Stimulated activated memory B cell treated with anti-CD40 and anti-IgM and Interleukin-4, amounts not matched to agents 10 μg/mL and 1 μg/mL and 100 μg/mL, for 72 hours (primary cell): ENCODE measurements at places on chromosomes 5 and 9.

DNA sequence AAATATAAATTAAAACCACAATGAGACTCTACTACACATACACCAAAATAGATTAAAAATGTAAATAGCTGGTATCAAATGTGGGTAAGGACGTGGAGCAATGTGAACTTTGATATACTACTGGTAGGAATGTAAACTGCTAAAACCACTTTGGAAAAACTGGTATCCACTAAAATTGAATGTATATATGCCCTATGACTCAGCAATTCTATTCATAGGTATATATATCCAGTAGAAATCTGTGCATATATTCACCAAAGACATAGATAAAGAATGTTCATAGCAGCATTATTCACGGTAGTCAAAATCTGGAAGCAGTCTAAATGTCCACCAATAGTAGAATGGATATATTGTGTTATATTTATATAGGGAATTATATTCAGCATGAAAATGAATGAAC lies 85.2 kb downstream of the ERP44 start:
- no peak for ATAC-seq
- no peaks in the 10 kb centered on the region for H3K27me3 ChIP-seq
- H3K4me1 ChIP-seq = no peaks in the 10 kb centered on the region
- H3K36me3 ChIP-seq = peaks cover 35% of the 10 kb centered on the region

GRCh38 chr5:33379757-33380156 lies 61.0 kb upstream of the TARS1 start:
- H3K4me3 ChIP-seq = no peak overlapping the region
- no peak for ATAC-seq
- H3K27ac ChIP-seq = no peak overlapping the region
- no peaks in the 10 kb centered on the region for H3K4me1 ChIP-seq
- no peaks in the 10 kb centered on the region for H3K36me3 ChIP-seq

DNA sequence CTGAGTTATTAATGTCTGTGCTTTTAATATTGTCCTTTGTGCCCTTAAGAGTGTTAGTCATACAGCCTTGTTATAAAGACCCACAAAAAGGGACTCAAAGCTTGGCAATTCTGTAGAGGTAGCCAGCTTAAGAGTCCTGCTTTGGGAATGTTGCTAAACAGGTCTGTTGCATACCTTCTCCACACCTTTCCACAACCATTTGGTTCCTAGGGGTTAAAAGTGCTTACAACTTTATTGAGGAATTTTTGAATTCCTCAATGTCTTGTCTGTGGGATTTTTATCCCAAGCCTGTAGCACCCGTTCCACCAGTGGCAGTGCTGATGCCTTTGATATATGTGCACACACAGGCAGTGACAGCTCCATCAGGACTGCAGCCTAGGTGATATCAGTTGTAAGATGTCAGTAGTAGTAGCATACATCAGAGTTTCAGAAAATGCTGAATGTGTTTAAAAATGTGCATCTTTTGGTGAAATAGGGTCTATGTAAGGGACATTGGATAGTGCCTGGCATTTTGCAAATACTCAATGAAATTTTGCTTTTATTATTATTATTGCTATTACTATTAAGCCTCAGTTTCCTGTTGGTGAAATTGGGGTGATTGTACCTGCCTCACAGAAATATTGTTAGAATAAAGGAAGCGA lies 68.5 kb downstream of the WWC1 start:
- no peak overlapping the region for H3K27ac ChIP-seq
- no peaks in the 10 kb centered on the region for H3K27me3 ChIP-seq
- no peaks in the 10 kb centered on the region for H3K4me1 ChIP-seq
- H3K36me3 ChIP-seq = no peaks in the 10 kb centered on the region
- no peak for ATAC-seq
- H3K4me3 ChIP-seq = no peak overlapping the region

DNA sequence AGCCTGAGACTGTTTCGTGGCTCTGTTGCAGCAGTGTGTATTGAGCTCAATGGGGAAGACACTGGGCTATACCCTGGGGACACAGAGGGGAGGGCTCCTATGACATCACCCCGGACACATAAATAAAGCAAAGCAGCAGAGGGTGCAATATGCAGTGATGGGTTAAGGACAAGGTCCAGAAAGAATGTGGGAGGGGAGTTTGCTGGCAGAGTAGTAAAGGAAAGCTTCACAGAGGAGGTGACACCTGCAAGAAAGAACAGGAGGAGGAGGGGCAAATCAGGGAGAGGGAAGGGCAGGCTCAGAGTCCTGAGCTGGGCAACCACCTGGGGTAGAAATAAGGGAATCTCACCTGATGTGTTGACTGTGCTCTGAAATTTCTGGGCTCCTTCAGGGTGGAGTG lies 35.3 kb upstream of the CDKN2AIPNL start:
- peaks cover 66% of the 10 kb centered on the region for H3K4me1 ChIP-seq
- H3K4me3 ChIP-seq = peak overlapping the region; percentile 59
- no peaks in the 10 kb centered on the region for H3K27me3 ChIP-seq
- peak overlapping the region; percentile 88 for H3K27ac ChIP-seq
- H3K36me3 ChIP-seq = no peaks in the 10 kb centered on the region
- peak; percentile 90 for ATAC-seq

GRCh38 chr5:206406-206805 lies 11.5 kb downstream of the CCDC127 start:
- peaks cover 60% of the 10 kb centered on the region for H3K36me3 ChIP-seq
- H3K27me3 ChIP-seq = no peaks in the 10 kb centered on the region
- peaks cover 21% of the 10 kb centered on the region for H3K4me1 ChIP-seq
- no peak overlapping the region for H3K4me3 ChIP-seq
- no peak overlapping the region for H3K27ac ChIP-seq
- no peak for ATAC-seq

GRCh38 chr9:126159430-126160060 lies 167.1 kb upstream of the MVB12B start:
- H3K4me3 ChIP-seq = no peak overlapping the region
- H3K27ac ChIP-seq = no peak overlapping the region
- H3K4me1 ChIP-seq = no peaks in the 10 kb centered on the region

- no peaks in the 10 kb centered on the region for H3K27me3 ChIP-seq
- no peak for ATAC-seq
- no peaks in the 10 kb centered on the region for H3K4me1 ChIP-seq
- H3K27ac ChIP-seq = no peak overlapping the region
Observed at GRCh38 chr5:90982576-90982975, 400.5 kb downstream of the ARRDC3 start.

DNA sequence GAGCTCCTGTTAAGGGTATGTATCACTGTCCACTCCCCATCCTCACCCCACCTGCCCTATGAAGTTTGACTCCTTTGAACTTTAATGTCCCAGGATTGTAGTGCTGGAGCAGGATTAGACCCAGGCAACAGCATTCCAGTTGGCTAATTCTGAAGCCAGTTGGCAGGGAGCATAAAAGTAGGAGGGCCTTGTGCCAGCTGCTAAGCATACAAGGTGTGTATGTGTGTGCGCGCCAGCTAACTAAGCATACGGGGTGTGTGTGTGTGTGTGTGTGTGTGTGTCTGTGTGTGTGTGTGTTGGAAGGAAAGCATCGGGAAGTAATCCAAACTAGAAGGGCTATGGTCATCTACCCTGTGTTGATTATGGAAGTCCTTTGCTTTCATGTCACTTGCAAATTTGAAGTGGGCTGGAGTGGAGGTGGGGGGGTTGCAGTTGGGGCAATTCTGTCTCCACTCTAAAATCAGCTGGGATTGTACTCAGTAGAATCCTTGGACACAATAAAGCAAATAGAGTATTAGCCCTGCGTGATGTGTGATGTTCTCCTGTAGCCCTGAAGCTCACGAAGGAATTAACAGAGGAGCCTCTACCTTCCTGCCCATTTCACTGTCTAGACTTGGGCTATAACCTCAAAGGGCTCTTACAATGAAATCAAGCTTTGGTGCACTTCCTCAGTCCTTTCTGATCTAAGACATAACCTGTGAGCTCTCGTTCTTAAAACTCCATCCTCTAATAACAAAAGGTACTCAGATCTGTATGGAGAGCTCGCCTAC lies 26.9 kb downstream of the HMGCR start:
- no peaks in the 10 kb centered on the region for H3K27me3 ChIP-seq
- no peak overlapping the region for H3K4me3 ChIP-seq
- peaks cover 9% of the 10 kb centered on the region for H3K4me1 ChIP-seq

GRCh38 chr5:53335115-53335514 lies 145.3 kb upstream of the FST start:
- no peak overlapping the region for H3K27ac ChIP-seq
- no peaks in the 10 kb centered on the region for H3K4me1 ChIP-seq
- no peak overlapping the region for H3K4me3 ChIP-seq
- no peak for ATAC-seq
- no peaks in the 10 kb centered on the region for H3K36me3 ChIP-seq

- no peaks in the 10 kb centered on the region for H3K4me1 ChIP-seq
- no peaks in the 10 kb centered on the region for H3K36me3 ChIP-seq
- no peak overlapping the region for H3K27ac ChIP-seq
- no peaks in the 10 kb centered on the region for H3K27me3 ChIP-seq
- H3K4me3 ChIP-seq = no peak overlapping the region
- ATAC-seq = no peak
Observed at GRCh38 chr9:13857521-13857920, 456.4 kb downstream of the NFIB start.

DNA sequence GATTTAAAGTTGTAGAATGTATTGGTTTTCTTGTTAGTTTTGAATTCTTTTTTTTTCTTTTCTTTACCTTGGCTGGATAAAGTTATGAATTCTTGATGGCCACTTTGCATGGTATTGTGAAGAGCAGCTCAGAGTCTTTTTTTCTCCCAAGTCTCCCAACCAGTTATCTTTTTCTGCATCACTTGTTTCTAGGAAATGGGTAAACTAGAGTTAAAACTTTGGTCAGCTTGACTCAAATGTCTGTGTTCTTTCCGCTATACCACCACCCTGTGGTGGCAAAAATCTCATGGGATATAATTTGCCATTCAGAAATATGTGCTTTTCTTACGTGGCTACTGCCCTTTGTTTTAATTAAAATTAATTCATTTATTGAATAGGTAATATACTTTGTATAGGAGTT lies 113.2 kb downstream of the UNC13B start:
- H3K27me3 ChIP-seq = peaks cover 46% of the 10 kb centered on the region
- H3K4me3 ChIP-seq = no peak overlapping the region
- H3K27ac ChIP-seq = no peak overlapping the region
- peaks cover 29% of the 10 kb centered on the region for H3K4me1 ChIP-seq
- ATAC-seq = no peak
- H3K36me3 ChIP-seq = no peaks in the 10 kb centered on the region

- no peak for ATAC-seq
- no peak overlapping the region for H3K27ac ChIP-seq
- no peak overlapping the region for H3K4me3 ChIP-seq
- H3K4me1 ChIP-seq = peaks cover 10% of the 10 kb centered on the region
- no peaks in the 10 kb centered on the region for H3K36me3 ChIP-seq
Observed at GRCh38 chr9:112337547-112337946, 4.1 kb upstream of the PTBP3 start.

DNA sequence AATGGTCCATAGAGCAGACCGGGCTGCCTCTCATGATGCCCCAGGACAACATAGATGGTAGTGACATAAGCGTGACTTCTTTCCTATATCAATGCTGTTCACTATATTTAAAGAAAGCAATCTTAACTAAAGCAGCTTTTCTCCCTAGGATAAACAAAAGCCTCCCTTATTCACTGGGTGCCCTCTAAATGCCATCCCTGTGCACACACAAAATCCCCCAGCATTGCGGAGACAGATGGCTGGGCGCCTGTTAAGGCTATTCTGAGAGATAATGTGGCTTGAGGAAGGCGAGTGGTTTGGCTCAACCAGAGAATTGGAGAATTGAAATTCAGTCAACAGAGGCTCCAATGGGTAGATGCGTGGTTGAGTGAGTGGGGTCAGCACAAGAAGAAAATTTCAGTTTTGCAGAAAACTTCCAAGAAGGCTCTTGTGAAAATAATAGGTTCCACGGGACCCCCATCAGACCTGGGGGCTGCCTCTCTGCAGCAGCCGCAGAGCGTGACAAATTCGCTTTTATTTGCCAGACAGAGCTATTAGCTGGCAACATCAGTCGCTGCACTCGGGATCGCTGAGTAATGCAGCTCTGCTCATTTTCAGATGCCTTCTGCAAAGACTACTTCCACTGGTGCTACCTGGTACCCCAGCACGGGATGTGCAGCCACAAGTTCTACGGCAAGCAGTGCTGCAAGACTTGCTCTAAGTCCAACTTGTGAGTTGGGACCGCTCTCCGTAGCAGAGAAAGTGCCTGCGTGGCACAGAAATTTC lies 103.9 kb upstream of the ICE1 start:
- no peak overlapping the region for H3K4me3 ChIP-seq
- no peaks in the 10 kb centered on the region for H3K27me3 ChIP-seq
- no peak overlapping the region for H3K27ac ChIP-seq
- H3K4me1 ChIP-seq = no peaks in the 10 kb centered on the region

GRCh38 chr5:17379100-17379951 lies 118.7 kb upstream of the TAF11L2 start:
- ATAC-seq = no peak
- no peaks in the 10 kb centered on the region for H3K27me3 ChIP-seq
- H3K27ac ChIP-seq = no peak overlapping the region
- H3K4me1 ChIP-seq = peaks cover 8% of the 10 kb centered on the region

GRCh38 chr5:7586480-7586879 lies 190.5 kb downstream of the ADCY2 start:
- no peaks in the 10 kb centered on the region for H3K4me1 ChIP-seq
- no peak overlapping the region for H3K4me3 ChIP-seq
- H3K27ac ChIP-seq = no peak overlapping the region

DNA sequence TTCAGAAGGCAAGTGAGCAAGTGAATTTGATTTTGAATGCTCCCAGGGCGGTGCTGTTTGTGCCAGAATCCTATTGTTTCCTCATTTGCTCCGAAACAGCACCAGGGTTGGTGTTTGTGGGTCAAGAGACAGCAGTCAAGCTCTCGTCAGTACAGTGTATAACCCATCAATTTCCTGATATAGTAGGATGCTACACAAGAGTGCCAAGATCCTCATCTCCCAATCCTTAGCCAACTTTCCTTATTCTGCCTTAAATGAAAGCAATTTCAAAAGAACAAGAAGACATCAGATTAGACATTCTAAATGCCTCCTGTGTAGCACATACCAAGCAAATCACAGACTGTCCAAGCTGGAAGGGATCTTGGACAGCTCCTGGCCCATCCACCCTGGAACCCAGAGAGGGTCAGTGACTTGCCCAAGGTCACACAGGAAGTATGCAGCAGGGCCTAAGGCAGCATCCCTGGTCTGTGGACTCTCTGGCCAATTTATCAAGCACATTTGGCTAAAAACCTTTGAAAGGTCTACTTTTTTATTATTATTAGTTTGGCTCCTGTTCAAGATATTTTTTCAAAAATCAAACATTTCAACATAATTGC lies 4.5 kb downstream of the WHRN start:
- no peak for ATAC-seq
- H3K4me1 ChIP-seq = peaks cover 45% of the 10 kb centered on the region
- H3K4me3 ChIP-seq = no peak overlapping the region

GRCh38 chr5:142926549-142926948 lies 156.4 kb downstream of the ARHGAP26 start:
- peaks cover 7% of the 10 kb centered on the region for H3K36me3 ChIP-seq
- no peaks in the 10 kb centered on the region for H3K27me3 ChIP-seq
- no peak overlapping the region for H3K4me3 ChIP-seq
- no peak for ATAC-seq

GRCh38 chr5:16546732-16547131 lies 70.1 kb downstream of the RETREG1 start:
- H3K27ac ChIP-seq = no peak overlapping the region
- H3K27me3 ChIP-seq = no peaks in the 10 kb centered on the region
- H3K36me3 ChIP-seq = no peaks in the 10 kb centered on the region
- H3K4me1 ChIP-seq = peaks cover 11% of the 10 kb centered on the region
- no peak overlapping the region for H3K4me3 ChIP-seq
